ENCODE measurements at places on chromosomes 3 and 15.

DNA sequence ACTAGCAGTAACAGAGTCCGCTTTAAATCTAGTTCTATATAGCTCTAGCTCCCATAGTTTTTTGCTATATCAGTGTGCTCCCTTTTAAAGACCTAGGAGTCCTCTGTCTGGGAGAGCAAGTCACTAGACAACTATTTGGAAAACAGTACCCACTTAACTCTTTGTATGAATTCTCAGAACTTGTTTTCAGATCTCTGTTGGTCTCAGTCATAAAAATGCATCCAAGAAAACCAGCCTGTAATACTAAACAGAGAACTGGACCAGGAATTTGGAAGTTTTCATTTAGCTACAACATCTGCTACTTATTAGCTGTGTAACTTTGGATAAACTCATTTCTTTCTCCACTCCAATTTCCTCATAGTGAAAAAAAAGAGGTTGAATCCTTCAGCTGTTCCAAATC lies 56.9 kb upstream of the C3orf49 start:
- no peak for DNase-seq

- DNase-seq: no peak
These were observed 828.4 kb upstream of the DPPA4 start for GRCh38 chr3:110165753-110166152.

- no peak for DNase-seq
These were observed 31.6 kb downstream of the GOLGA6L2 start for GRCh38 chr15:23415321-23415865.

DNA sequence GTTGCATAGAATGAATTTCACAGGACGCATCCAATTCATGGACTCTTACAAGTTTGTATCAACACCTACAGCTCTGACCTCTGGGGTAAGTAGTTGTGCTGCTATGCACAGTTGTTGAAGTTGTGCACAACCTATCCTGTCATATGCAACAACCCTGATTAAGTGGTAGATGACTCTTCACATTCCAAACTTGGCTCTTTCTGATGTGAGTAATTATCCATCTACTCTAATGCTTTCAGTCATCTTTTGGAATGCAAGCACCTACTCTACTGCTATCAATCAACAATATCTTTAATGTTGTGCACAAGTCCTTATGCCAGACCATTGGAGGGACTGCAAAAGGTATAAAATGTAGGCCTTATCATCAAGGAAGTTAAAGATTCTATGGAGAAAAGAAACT lies 921.4 kb downstream of the MCTP2 start:
- no peak for DNase-seq

DNA sequence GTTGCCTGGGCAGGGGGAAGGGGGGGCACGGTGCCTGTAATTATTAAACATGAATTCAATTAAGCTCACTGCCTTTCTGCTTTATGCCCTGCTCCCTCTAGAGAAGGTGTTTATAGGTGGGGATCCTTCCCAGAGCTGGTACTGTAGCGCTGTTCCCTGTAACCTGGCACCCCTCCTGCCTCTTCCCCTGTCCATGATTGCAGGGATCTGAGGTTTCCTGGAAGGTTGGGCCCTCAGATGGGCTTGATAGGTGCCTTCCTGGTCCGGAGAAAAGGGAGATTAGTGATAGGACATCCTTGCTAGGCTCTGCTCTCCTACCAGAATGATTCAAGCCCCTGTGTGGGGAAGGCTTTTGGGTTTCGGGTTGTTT lies 2.1 kb upstream of the FAM131A start:
- no peak for DNase-seq

- DNase-seq: no peak
These were observed 5.2 kb downstream of the CEP97 start for GRCh38 chr3:101729586-101729985.

DNA sequence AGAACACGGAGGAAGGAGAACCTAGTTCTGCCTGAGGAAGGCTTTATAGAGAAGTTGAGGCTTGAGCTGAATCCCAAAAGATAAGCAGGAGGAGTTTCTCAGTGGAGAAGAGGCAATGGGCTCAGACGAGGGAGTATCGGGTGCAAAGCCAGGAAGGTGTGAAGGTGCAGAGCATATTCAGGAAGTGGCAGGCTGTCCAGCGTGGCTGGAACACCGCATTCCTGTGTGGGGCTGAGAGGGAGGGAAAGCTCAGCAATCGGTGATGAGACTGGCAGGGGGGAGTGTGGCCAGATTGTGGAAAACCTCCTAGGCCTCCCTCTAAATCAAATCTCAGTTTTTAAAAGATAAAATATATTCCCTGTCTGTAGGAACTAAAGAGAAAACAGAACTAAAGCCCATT lies 63.0 kb downstream of the ARHGAP31 start:
- no peak for DNase-seq

- DNase-seq: no peak
These were observed 4.1 kb downstream of the ACP3 start for GRCh38 chr3:132321304-132321703.

- DNase-seq: no peak
These were observed 55.4 kb downstream of the ATG7 start for GRCh38 chr3:11327619-11328018.

DNA sequence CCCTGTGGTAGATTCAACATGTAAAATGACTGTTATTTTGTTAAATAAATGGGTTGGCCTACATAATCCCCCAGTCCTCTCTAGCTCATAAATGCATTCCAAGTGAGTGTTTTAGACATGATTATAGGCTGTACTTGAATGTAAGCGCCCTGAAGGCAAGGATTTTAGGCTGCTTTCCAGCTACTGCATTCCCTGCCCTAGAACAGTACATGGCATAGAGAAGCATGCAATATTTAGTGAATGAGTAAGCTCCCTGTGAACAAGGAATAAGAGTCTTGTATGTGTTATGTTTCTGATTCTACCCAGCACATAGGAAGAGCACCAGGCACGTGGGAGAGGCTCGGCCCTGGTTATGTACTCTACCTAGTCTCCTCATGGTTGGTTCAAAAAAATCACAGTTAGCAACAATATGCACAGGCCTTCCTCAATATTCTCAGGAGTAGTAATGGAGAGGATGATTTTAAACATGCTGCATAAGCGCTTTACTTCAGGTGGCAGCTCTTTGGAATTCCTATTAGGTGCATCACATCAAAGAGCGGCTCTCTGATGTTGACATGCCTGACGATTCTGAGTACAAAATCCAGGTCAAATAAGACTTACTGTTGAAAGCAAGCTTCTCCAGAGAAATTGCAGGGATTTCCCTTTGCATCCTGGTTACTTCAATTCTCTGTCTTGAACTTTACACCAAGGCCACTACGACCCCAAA lies 456.6 kb downstream of the MAGI1 start:
- no peak for DNase-seq

DNA sequence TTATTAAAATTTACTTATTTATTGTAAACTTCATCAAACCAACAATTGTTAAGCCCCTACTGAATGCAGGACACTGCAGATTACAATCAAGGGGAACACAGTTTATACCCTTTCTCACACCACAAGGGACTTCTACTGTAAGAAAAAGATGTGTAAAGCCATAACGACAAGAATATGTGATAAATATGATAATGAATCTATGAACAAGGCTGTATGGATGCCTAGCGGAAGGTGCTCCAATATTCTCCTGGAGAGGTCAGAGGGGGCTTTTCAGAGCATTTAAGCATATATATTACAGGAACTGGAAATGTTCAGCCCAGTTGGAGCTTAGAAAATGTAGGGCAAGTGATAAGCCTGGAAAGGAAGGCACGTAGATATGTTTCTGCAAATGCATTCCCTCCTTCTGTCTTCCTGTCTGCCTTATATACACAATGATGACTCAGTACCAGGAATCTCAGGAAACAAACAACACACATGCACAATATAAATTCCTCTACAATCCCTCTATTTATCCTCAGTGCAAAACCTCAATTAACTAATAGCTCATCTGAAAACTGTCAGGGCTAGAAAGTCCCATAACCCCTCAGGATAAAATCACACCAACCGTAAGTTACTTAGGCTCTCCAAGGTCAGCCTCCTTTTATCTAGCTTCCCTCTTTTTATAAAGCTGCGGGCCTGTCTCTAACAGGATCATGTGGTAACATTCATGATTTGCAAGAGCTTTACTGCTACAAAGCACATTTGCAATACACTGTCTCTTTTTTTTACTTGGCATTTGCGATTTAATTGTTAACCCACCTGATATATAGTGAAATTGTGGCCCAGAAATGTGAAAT lies 393.1 kb downstream of the LPP start:
- DNase-seq: no peak

GRCh38 chr3:88123526-88123925 lies 26.2 kb upstream of the C3orf38 start:
- DNase-seq: no peak

DNA sequence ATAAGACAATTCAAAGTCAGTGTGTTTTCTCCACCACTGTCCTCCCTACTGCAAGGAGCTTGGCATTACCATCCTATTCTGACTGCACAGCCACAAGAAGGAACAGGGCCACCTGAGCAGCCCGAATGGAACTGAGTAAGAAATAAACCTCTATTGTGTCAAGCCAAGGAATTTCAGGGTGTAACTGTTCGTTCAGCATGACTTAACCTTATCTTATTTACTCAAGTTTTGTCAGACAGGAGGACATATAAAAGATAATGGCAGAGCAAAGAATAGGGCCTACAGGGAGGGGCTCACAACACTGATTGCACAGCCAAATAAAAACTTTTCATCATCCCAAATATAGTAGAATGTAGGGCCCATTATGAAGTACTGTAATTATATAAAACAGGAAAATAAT lies 236.1 kb downstream of the NEK10 start:
- DNase-seq: no peak

DNA sequence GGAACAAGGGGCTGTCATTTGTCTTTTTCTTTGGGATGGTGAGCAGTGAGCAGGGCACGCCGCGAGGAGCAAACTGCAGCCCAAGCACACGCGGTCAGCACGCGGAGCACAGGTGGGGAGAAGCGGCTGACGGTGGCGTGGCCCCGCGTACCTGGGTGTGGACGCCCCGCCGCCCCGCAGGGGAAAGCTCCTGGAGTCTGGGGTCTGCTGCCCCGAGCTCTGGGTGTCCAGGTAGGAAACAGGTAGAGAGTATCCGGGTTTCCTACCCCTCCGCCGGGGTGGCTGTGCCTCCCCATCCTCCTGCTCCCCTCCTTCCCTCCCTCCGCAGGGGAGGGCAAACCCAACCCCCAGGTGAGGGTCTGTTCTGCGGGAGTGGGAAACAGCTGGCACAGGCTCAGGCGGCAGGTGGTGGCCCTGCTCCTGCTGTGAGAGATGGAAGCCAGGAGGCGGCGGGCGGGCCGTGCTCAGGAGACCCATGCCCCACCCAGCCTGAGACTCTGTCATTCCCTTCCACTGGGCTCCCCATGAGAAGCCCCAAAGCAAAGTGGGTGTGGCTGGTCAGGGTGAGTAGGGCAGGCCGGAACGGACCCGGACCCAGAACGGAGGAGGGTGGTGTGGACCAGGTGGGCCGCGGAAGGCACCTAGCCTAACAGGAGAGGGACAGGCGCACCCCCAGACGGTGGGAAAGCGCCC lies 56.9 kb upstream of the CGNL1 start:
- DNase-seq: no peak

- no peak for DNase-seq
These were observed 39.8 kb downstream of the CCDC12 start for GRCh38 chr3:46936733-46937250.

GRCh38 chr3:195270079-195270816 lies 711 bp downstream of the XXYLT1 start:
- no peak for DNase-seq

DNA sequence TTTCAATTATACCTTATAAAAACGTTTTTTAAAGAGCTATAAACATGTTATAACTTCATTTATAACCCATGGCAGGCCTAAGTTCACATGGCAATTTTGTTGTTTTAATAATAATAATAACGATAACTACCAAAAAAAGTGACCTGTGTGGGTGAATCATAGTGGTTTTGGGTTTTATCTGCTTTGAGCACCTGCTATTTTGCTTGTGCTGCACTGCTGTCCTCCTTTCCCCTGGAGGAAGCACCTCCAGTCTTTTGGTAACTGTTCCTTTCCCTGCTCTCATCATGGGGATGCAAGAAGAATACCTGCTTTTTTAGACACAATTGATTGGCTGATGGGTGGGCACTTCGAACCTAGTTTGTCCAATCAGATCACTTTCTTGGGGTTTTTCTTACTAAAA lies 388.0 kb upstream of the TBL1XR1 start:
- no peak for DNase-seq

- DNase-seq: no peak
These were observed 188.3 kb downstream of the LSAMP start for GRCh38 chr3:116256843-116257485.

GRCh38 chr3:62532796-62533195 lies 159.4 kb upstream of the FEZF2 start:
- DNase-seq: no peak

GRCh38 chr15:84702961-84703482 lies 12.9 kb downstream of the SEC11A start:
- DNase-seq: no peak

DNA sequence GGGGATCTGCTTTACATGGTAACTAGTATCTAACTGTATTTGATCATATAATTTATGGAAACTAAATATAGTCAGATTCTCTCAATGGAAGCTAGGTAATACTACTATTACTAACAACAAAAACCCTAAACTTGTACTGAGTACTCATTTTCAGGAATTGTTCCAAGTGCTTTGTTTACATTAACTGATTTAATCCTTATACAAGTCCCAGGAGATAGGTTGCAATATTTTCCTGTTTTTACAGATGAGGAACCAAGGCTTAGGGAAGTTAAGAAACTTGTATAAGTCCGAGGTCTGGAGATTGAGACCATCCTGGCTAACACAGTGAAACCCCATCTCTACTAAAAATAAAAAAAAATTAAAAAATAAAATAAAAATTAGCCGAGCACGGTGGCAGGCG lies 7.5 kb upstream of the MTHFS start:
- no peak for DNase-seq

- DNase-seq: no peak
These were observed 58.6 kb downstream of the MAP2K5 start for GRCh38 chr15:67601073-67601472.

DNA sequence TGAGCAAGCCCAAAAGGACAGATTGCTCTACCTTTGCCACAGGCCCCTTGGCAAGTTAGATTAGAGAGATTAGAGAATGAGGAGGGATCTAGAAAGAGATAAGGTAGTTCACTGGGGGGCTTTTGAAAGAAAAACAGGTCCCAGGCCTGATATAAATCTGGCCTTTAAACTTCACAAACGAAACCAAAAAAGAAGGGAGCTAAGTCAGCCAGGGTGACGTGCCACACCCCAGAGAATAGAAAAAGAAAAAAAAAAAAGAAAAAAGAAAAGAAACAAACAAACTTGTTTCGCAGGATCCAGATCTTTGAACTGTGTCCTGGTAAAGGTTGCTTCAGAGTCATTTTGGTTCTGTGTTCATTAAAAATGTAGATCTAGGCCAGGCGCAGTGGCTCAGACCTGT lies 3.6 kb downstream of the KAT2B start:
- no peak for DNase-seq

GRCh38 chr15:91529534-91529933 lies 324.0 kb upstream of the SLCO3A1 start:
- no peak for DNase-seq

DNA sequence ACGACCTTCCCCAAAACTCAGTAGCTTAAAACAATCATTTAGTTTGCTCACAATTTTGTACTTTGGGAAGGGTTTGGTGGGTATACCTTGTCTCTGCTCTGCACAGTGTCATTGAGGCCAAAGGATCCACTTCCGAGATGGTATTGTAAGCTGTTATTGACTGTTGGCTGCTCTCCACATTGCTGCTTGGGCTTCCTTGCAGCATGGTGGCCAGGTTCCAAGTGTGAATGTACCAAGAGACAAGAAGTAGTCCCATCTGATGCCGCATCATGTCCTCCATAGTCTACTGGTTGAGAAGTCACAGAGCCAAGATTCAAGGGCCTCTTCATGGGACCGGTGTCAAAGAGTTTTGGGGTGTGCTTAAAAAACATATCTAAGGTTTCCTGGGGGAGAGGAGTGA lies 268.5 kb downstream of the PLCL2 start:
- no peak for DNase-seq

Measured in LNCaP clone FGC (cell line).